ENCODE measurements at places on chromosomes 3 and 15. TPM values are rescaled to one million over a fixed set of nuclear protein-coding genes. Genes with fewer than 3 reads are reported as not detected.

Gene LRRC2
- 2.0 TPM for total RNA-seq

DNA sequence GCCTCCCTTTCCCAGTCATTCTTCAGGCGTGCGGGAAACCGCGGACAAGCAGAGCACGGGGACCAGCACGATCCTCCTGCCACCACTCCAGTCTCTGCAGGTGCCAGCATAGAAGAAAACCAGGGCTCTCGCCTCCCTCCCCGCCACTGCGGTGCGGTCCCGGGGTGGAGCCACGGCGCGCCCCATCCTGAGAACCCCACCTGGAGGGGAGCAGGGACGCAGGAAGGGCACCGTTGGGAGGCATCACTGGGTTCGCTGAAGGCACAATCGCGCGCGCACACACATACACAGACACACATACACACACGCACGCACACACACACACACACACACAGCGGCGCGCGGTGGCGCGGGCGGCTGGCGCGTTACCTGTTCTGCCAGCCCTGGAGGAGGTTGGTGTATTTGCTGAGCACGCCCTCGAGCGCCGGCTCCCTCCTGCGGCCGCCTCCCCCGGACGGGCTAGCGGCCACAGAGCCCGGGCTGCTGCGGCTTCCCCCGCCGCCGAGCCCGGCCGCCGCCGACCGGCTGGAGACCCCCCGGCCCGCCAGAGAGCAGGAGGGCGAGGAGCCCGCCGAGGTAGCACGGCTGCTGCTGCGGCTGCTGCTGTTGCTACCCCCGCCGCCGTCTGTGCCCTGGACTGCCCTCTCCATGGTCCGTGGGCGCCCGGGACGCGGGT is 394 bp downstream of the OSBPL10 start:
- peak; percentile 53 for ATAC-seq

DNA sequence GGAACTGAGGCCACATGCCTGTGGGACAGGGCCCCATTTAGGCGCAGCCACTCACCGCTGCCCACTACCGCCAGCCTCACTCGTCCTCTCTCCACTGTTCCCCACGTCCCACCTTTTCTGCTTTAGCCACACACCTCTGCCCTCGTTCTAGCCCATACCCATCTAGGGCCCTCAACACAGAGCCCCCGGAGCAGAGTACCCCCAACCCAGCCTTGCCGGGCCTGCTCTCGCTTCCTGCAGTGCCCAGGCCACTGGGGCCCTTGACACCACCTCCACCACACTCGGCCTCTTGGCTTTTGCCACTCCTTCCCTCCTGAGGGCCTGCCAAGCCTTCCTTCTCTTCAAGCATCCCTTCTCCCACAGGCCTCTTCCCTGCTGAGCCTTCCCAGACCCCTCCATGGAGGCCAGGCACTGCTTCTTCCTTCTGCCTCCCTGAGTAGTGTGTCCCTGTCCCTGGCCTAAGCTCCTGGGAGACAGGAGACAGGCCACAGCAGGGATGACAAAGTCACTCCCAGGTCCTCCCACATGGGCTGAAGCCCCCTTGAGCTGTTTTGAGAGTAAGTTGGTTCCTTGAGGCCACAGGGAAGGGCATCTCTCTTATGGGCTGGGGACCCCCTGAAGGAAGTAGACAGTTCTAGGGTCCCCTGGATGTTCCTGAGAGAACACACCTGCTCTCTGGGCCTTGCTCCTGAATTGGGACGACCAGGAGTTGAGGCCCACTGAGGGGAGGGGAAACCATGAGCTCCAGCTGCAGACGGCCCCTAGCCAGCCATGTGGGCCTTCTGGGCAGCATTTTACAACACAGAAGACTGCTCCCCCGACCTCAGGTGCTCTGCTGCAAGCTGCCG is 4.4 kb downstream of the PRSS50 start:
- no peak for ATAC-seq

Gene CTXN2
- not detected for total RNA-seq

Gene APH1B
- 18.7 TPM for total RNA-seq

DNA sequence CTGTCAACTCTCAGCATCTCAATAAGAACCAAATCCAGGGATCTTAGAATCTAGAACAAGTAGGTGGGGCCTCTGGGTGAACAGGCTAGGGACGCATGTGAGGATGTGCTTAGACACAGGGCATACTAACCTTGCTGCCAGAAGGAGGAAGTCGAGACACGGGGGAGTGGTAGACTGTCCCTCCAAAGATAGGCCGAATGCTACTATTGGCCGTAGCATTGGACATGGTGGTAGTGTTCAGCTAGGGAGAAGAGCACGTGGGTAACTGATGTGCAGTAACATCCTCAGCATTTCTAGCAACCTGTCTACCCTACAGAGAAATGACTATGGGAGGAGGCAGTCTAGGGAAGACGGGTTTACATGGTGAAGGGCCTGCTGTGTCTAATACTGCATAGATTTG is 15.6 kb downstream of the RCCD1 start:
- no peak for ATAC-seq

GRCh38 chr3:29291982-29292363 is 11.1 kb downstream of the RBMS3 start:
- no peak for ATAC-seq

GRCh38 chr15:43230640-43231115 is 9.9 kb upstream of the EPB42 start:
- ATAC-seq = peak; percentile 92

GRCh38 chr3:143414571-143415253 is 295.1 kb downstream of the CHST2 start:
- ATAC-seq = no peak

GRCh38 chr3:54085936-54086335 is 36.4 kb upstream of the CACNA2D3 start:
- ATAC-seq = no peak

Gene NEK10
- total RNA-seq = 1.0 TPM

Gene TLR9
- total RNA-seq = not detected

All from gastroesophageal sphincter (tissue), 4 donors.